ENCODE measurements at places on chromosomes 13 and 19.

GRCh38 chr19:41427647-41428480 is 690 bp upstream of the B3GNT8 start:
- peak; percentile 45 for DNase-seq

DNA sequence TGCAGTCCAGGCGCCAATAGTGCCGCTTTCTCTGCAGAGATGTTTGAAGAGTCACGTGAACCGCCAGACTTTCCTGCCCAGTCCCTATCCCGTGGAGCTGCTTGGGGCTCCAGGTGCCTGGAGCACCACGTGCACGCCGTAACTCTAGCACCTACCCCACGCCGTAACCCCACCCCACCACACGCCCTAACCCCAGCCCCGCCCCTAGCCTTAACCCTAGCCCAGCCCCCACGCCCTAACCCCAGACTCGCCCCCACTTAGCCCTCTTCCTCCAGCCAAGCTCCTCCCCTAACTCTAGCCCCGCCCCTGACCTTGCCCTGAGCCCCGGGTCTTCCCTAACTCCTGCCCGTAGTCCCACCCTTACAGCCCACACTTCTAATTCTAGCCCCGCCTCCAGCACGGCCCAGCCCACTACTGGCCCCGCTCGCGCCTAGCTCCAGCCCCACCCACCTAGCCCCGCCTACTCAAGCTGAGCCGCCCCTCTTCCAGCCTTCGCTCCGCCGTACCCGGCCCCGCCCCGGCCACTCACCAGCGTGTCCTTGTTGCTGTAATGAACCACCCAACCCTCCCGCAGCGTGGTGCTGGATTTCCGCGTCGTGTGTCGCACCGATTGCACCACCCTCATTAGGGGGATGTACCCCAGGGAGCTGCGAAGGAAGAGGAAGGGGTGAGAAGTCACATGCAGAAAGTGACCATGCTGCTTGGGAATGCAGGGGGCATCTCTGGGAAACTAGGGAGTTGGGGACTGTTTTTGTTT is 19.5 kb downstream of the PRKD2 start:
- DNase-seq: peak; percentile 42

- peak; percentile 95 for DNase-seq
Measured at GRCh38 chr19:57410877-57411671, at the start of gene ZNF17. ZNF17 (plus strand) TSS chr19:57411161; CDS start chr19:57413616, 2,455 bp downstream.

- DNase-seq: peak; percentile 55
Measured at GRCh38 chr13:41546372-41547190, 89.2 kb downstream of the RGCC start.

DNA sequence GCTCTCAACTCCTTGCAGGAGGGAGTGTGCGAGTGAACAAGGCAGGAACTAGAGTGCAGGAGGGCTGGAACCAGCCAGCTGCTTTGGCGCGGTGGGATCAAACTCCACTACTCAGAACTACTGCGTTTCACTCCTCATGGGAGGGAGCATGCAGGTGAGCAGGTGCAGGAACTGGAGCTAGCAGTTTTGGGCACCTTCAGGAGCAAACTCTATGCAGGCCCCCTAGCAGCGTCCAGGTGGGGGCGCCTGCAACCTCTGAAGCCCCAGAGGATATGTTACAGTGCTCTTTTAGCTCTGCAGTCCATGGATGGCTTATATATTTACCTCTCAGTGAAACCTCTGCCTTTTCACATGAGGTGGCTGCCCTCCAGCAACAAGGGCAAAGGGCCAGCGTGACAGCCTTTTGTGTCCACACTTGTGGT is 1303.4 kb downstream of the PCDH9 start:
- no peak for DNase-seq

DNA sequence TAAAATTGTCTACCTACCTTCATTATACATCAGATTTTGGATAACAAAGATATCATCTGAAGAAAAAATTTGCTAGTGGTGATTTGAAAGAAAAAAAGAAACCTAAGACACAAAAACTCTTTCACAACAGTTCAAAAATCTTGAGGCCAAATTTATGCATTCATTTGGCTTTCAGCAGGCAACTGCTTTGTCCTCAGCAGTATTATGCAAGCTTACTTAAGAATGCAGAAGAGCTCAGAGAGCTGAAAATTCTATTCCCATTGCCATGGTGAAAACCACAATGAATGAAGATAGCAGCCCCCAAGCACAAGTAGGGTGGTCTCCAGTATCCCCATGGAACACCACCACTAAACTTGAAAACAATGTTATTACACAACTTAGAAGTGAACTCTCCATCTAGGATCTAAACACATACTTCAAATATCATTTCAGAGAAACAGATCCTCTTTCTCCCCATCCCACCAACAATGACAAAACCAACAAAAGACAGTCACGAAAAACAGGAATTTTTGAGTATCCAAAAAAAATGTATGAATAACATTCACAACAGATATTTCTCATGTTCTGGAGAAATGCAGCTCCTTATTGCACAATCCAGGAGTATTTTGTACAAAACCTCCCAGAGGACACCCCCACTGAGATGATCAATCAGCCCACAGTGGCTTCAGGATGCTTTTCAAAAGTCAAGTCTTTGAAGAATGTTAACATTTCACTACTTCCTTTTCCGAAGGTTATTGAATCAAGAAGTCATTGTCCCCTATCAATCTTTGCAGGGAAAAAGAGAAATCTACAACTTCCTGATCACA is 192.7 kb downstream of the LHFPL6 start:
- no peak for DNase-seq

DNA sequence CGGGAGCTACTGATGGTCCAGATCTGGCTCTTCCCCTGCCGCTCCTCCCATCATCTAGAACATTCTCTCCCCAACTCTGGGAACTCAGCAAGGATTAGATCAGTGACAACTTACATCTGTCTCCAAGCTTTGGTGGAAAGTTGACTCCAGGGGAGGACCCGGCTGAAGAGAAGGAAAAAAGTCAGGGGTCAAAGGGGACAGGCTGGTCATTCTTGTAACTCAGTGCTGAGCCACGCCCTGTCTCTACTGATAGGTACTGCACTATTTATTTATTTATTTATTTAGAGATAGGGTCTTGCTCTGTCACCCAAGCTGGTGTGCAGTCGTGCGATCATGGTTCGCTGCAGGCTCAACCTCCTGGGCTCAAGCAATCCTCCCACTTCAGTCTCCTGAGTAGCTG is 14.3 kb downstream of the PLEKHA4 start:
- no peak for DNase-seq

- DNase-seq: no peak
Measured at GRCh38 chr13:68232351-68233130, 1002.4 kb upstream of the PCDH9 start.

DNA sequence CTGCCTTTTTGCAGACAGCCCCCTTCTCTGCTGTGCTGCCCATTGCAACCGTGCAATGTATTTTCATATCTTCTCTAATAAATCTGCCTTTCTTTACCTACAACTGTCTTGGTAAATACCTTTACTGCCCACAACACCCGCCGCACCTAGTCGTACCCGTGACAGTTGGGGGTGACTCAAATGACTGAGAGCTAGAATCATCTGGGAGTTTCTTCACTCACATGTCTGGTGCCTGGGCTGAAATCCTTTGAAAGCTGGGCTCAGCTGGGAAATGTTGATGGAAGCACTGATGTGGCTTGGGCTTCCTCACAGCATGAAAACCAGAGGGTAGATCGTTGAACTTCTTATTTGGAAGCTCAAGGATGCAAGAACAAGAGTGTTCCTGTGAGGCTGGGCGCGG is 2.8 kb upstream of the PNMA8A start:
- no peak for DNase-seq

All from stimulated activated CD4-positive, alpha-beta T cell treated with anti-CD3 and anti-CD28 coated beads, Interleukin-15, amount 100 ng/mL, for 24 hours (primary cell).